Eye (tissue), 1 donor: ENCODE measurements at places on chromosomes 2 and 18.
A peak's percentile ranks its signal among the peaks of the same experiment; 100 is the strongest.

DNA sequence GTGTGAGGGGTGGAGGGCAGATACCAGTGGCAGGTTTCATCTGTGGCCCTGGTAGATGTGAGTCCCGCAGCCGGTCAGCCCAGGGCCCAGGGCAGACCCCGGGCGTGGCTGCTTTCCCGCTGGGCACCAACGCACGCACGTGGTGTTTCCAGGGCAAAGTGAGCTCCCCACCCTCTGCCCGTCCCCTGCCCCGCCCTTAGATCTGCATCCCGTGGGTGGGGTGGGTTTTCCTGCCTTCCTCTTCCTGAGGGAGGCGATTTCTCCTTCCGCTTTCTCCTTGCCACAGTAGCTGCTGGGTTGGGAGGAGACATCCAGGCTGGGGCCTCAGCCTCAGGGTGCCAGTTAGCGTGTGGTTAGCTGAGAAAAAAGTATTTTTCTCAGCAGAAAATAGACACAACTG is 49.6 kb downstream of the ODC1 start:
- DNase-seq: no peak

DNA sequence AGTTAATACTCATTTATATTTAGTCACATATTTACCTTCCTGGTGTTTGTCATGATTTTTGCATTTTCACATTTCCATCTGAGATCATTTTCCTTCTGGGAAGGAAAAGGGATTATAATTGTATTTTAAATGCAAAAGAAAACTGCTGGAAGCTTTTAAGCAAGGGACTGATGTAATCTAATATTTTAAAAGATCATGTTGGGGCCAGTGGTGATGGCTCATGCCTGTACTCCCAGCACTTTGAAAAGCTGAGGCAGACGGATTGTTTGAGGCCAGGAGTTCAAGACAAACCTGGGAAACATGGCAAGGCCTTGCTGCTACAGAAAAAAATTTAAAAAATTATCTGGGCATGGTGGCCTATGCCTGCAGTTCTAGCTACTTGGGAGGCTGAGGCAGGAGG is 149.0 kb downstream of the MIB1 start:
- no peak for DNase-seq

GRCh38 chr2:239252801-239253200 is 148.0 kb downstream of the HDAC4 start:
- DNase-seq: no peak

DNA sequence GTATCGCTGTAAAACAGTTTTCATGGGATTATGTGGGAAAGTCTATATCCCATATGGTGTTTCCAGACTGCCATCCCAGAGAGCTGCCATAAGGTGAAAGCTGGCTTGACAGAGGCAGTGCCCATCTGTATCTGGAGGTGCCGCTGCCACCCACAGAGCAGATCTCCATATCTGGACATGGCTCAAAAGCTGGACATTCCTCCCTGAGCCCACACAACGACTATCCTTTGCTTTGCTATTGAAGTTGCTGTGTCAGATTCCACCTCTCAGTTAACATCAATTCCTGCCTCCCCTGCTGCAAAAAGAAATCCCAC is 55.2 kb downstream of the RND3 start:
- no peak for DNase-seq

- DNase-seq: no peak
Measured at GRCh38 chr18:57134618-57135135, 12.2 kb upstream of the BOD1L2 start.

DNA sequence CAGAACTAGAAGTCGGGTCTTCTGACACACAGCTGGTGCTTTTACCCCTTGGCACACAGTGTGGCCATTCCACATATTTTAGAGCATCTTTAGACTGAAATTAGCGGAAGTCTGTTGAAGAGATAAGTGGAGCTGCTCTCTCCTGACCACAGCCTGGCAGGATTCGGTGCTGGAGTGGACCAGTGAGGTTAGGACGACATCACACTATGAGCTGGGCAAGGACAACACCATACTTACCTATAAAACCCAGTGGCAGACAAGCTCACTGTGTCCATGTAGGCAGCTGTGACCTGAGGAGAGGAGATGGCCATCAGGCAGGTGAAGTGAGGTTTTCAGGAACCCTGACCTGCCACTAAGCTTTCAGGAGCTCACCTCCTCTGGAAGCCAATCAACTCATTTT is 70.1 kb downstream of the XDH start:
- no peak for DNase-seq

DNA sequence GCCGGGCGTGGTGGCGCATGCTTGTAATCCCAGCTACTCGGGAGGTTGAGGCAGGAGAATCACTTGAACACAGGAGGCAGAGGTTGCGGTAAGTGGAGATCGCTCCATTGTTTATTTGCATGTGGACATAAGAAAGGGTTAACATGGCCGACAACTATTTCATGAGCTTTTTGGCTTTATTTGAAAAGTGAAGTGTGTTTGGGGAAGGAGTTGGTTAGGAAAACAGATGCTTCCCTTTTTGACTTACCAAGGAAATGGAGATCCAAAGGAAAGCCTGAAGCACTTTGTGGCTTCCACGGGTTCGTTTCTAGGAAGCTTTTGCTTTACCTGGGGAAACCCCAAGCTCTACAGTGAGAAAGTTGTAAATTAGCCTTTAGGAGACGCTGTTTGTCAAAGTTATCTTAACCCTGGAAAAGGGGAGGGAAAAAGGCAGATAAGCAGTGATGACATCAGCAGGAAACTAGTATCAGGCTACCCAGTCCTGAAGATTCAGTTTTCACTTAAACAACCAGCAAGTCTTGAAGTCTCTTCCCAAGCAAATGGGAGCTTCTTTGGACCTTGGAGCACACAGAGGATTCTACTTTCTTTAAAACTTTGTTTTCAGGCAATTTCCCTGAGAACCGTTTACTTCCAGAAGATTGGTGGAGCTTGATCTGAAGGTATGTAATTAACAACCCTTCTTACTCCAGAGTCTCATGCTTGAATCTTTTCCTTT is at the start of gene CASP10:
CASP10 (plus strand) TSS at position 492 of the 715 bp plus-strand sequence. CDS start 2,637 bp downstream, outside the sequence.
- DNase-seq: no peak

DNA sequence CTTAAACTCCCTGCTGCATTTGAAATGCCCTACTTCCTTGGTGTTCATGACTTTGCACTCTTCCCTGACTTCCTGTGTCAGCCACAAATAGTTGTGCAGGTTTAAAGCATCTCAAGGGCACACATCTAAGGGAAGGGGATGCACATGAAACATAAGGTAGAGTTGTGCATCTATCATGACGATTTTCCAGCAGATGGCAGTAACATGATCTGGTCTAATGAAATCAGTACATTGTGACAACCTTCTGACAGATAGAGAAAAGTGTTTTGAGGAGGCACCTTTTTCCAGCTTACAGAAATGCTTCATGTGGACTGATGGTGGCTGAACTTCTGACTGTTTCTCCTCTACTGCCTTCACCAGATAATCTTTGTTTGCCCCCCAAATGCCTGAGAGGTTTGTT is 238.9 kb downstream of the XIRP2 start:
- DNase-seq: no peak

- no peak for DNase-seq
Measured at GRCh38 chr2:121386102-121386501, 101.1 kb upstream of the TFCP2L1 start.

DNA sequence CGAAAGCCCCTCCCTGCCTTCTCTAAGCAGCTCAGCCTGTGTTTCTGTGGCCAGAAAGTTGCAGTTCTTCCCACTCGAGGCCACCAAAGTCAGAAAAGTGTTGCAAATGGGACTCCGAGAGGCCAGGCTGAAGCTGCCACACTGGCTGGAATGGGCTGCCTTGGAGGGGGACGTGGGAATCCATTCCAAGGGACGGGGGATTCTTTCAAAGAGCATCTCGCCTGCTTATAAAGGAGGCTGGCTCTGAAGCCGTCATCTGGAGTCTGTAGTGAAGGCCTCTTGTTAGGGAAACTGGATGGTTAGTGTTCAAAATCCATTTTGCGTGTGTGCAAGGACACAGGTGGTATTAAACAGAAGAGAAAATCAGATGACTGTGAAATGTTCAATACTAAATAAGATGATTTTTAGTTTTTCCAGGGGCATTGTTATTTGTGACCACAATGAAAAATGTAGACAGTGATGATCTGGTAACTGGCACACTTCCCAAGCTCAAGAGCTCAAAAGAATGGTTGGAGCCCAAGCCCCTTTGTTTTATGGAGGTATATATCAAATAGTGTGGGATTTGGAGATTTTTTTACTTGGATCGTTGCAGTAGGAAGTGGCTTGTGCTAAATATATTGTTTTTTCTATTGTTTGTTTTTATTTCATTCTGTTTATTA is 782 bp downstream of the FAM228B start:
- DNase-seq: peak; percentile 91

DNA sequence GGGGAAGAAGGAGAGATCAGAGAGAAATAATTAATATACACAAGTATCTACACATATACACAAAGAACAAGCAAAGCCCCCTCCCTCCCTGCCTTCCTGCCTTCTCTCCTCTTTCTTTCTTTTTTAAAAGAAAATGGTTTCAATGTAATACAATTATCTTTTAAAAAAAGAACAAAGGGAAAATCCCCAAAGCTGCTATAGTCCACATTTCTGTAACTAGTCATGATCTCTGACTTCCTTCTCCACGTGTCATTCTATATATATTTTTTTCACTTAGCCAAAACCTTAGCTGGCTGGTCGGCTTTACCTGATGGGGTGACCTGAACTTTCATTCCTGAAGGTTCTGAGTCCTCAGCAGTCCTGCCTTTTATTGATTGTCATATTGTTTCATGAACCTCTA is 44.3 kb downstream of the MAP3K20 start:
- DNase-seq: no peak
